ENCODE measurements at places on chromosomes 13 and 19.

GRCh38 chr13:110533771-110534670 lies 27.5 kb downstream of the RAB20 start:
- DNase-seq = no peak

DNA sequence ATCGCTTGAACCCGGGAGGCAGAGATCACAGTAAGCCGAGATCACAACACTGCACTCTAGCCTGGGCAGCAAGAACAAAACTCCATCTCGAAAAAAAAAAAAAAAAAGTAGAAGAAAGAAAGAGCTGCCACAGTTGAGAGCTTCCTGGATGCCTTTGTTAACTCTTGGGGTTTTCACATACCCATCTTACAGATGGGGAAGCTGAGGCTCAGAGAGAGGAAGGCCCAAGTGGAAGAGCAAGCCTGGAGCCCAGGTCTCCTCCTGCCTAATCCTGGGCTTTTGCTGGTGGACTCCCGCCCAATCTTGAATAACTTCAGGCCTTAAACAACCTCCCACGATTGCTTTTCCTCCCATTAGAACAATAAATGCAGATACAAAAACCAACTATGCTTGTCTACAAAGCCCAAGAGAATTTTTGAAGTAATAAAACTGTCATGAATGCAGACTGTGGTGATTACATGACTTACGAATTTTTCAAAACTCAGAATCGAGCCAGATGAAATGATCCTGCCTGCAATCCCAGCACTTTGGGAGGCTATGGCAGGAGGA lies 41.7 kb downstream of the LTBP4 start:
- no peak for DNase-seq

- DNase-seq = no peak
Measured at GRCh38 chr19:47657719-47658118, 48.8 kb downstream of the BICRA start.

- DNase-seq = peak; percentile 92
Measured at GRCh38 chr19:4066682-4067395, at the start of gene ZBTB7A. ZBTB7A (minus strand) TSS chr19:4066899; CDS start chr19:4055232, 11,667 bp downstream.

DNA sequence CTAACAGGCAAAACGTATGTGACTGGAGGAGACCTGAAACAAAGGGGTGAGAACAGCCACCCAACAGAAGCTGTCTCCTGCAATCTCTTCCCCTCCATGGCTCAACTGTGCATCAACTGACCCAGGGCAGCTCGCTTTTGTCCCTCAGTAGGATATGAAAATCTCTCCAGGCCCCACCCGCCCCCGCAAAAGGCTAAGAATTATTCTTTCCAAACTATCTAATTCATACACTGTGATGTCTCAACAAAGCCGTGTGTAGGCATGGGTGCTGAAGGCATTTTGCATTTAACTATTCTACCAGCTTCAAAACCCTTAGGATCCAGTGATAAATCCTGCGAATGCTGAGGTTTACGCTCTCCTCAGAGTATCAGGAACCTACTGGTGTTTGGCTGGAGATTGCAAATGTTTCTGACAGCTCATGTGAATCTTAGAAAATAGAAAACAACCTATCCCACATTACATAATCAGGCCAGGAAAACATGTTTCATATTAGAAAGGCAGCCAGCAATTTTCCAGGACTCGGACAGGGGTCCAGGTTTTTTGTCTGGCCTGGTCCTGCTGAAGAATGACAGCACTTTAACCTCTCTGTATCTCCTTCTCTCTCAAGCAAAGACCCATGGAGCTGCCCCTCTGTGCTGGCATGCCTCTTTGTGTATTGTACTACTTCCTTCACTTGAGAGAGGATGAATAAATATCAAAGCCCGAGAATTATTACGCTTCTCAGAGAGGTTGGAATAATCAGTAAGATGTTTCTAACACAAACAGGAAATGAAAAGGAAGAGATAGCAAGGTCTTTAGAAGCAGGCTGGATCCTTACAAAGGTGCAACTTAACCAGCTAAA lies 17.3 kb downstream of the DHRS12 start:
- no peak for DNase-seq

Data from ureter (tissue), 1 donor.